ENCODE measurements at places on chromosomes 5 and 9.

- no peak for DNase-seq
Measured at GRCh38 chr5:38940230-38940858, 94.5 kb downstream of the OSMR start.

GRCh38 chr5:73296772-73297171 lies 123.8 kb downstream of the TMEM174 start:
- DNase-seq, result no peak

GRCh38 chr9:124007565-124008302 lies 3.8 kb upstream of the LHX2 start:
- DNase-seq, result no peak

DNA sequence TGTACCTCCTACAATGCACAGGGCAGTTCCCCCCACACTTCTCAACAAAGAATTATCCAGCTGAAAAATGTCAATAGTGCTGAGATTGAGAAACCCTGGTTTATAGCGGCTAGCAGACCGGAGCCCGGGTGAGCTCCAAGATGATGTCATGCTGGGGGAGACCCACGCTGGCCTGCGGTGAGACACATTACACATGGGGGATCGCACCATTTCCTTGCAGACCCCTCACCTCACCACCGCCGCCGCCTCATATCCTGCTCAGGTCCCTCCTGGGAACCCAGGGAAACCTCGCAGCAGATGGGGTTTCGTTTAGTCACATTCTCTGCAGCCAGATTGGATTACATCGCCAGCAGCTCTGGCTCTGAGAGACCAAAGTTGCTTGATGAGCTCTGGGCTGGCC lies 14.7 kb upstream of the TNC start:
- no peak for DNase-seq

DNA sequence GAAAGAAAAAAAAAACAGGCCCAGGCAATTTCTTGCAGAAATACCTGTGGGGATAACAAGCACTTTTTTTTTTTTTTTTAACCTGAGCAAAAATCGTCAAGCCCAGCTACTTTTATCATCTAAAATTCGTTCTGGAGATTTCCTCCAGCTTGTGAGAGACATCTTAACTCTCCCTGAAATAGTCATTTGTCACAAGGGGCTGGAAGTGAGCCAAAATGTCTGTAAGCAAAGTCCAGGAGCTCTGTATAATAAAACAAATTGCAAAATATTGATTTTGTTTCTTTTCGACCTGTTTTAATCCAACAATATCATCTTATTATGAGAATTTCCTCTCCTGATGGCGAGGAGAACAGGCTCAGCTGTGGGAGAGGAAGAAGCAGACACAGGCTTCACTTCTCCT lies 168.4 kb downstream of the TTLL11 start:
- no peak for DNase-seq

GRCh38 chr5:156363861-156364260 lies 36.9 kb downstream of the SGCD start:
- no peak for DNase-seq

GRCh38 chr5:147240266-147240985 lies 5.6 kb downstream of the STK32A start:
- DNase-seq, result no peak

GRCh38 chr5:39544941-39545340 lies 120.2 kb upstream of the DAB2 start:
- DNase-seq, result no peak

- no peak for DNase-seq
Measured at GRCh38 chr5:82812575-82812974, 264.6 kb downstream of the TMEM167A start.

- no peak for DNase-seq
Measured at GRCh38 chr5:93331863-93332262, 249.2 kb downstream of the NR2F1-AS1 start.

GRCh38 chr9:77284616-77285015 lies 107.3 kb downstream of the VPS13A start:
- DNase-seq, result no peak

GRCh38 chr5:154078272-154078671 lies 39.5 kb downstream of the MFAP3 start:
- DNase-seq, result no peak
